ENCODE measurements at places on chromosomes 1 and 21. TPM values are rescaled to one million over a fixed set of nuclear protein-coding genes. Genes with fewer than 3 reads are reported as not detected.

The GJA9 gene
- 0.41 TPM for polyA plus RNA-seq

The E2F2 gene
- polyA plus RNA-seq = 4.2 TPM

The NECTIN4 gene
- 7.9 TPM for polyA plus RNA-seq

The CATSPER4 gene
- not detected for polyA plus RNA-seq

The LCE6A gene
- polyA plus RNA-seq = not detected

- no peak for DNase-seq
These were observed 62.8 kb downstream of the TOR3A start for GRCh38 chr1:179144626-179145025.

GRCh38 chr1:237740846-237741245 lies 149.9 kb downstream of the ZP4 start:
- DNase-seq = no peak

- no peak for DNase-seq
These were observed 35.6 kb downstream of the COL6A1 start for GRCh38 chr21:46017148-46017547.

DNA sequence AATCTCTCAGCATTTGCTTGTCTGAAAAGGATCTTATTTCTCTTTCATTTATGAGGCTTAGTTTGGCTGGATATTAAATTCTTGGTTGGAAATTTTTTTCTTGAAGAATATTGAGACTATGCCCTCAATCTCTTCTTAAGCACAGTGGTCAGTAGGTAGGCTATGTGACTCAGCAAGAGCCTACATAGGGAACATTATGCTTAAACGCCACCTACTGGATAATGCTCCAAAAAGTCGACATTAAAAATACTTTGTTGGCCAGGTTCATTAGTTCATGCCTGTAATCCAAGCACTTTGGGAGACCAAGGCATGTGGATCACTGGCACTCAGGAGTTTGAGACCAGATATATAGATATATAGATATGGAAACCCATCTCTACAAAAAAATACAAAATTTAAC lies 678.0 kb upstream of the USP24 start:
- no peak for DNase-seq

DNA sequence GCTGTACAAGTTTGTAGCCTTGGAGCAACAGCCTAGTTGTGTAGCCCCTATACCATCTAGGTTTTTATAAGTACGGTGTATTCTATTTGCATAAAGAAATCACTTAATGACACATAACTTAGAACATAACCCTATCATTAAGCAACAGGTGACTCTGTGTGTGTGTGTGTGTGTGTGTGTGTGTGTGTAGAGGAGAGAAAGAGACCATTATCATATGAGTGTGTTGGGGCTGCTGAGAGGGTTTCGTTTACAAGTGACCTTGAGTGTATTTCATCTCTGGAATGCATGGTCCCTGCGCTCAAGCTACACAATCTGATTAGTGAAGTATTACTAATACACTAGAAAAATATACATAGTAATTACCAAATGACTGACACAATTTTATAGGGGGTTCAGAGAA lies 115.1 kb downstream of the RABGAP1L start:
- DNase-seq = no peak

DNA sequence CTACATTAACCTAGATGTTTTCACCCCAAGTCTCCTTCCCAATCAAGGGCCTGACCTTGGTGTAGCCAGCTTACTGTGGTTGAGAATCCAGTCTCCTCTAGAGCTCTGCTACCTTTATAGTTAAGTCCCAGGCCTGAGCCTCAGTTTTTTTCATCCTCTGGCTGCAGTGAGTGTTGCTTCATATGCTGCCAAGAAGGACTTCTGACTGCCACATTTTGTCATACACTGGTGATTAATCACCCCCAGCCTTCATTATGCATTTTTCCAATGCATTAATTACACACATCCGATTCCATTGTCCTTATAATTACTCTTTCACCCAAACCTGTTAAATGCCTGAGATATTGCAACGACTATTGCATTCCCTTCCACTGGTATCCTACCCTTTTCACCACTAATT lies 66.3 kb upstream of the FGGY start:
- DNase-seq = no peak

DNA sequence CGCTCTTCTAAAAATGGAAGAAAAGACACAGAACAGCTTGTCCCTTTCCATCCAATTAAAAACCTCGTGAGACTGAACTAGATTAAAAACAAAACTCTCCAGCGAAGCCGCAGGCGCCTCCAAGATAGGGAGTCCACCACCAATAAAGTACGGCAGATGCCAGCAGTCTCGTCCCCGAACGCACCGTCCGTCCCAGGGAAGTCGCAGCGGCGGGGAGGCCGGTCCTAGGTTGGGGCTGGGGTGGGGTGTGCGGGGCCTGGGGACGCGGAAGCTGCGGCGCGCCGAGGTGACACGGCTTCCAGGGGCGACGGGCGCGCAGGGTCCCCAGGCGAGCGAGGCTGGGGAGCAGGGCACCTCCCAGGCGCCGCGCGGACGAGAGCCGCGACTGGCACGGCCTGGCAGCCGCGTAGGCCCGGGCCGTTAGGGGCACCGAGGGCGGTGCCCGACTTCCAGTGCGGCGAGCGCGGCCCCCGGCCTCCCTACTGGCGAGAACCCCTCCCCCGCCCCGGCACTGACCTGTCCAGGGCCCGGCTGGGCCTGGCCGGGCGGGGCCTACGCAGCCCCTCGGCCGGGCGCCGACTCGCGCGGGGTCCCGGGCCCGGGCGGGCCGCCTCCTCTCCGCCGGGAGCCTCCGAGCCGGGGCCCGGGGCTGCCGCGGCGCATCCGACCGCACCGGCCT lies 28.3 kb upstream of the A3GALT2 start:
- peak; percentile 59 for DNase-seq

- DNase-seq = no peak
These were observed 388.5 kb upstream of the B3GALT2 start for GRCh38 chr1:193574913-193575312.

DNA sequence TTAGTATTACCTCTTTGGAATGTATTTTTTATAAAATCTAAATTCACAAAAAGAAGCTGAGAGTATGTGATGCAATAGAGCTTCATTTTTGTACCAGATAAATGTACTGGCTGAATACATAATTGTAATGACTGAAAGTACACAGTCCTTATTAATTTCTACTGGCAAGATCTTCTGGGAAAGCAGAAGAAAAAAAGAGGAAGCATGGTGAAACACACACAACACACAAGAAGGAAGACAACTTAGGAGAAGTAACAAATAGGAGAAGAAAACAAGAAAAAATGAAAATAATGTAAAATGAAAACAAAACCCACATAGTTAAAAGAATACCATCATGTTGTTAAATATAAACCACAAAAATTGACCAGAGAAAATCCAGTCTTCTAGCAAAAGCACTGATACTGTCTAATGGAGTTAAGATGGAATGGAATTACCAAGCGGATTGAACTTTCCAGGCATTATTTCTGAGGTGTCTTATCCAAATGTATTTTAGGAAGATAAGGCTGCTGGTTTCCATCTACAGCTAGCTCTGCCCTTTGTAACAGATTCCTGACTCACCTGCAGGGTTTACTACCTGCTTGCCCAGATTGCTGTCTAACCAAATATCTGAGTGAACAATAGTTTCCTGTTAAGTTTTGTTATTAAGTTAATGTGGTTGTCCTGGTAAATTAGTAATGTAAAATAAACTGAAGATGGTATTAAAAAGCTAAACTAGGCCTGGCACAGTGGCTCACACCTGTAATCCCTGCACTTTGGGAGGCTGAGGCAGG lies 4.5 kb upstream of the COP1 start:
- no peak for DNase-seq

DNA sequence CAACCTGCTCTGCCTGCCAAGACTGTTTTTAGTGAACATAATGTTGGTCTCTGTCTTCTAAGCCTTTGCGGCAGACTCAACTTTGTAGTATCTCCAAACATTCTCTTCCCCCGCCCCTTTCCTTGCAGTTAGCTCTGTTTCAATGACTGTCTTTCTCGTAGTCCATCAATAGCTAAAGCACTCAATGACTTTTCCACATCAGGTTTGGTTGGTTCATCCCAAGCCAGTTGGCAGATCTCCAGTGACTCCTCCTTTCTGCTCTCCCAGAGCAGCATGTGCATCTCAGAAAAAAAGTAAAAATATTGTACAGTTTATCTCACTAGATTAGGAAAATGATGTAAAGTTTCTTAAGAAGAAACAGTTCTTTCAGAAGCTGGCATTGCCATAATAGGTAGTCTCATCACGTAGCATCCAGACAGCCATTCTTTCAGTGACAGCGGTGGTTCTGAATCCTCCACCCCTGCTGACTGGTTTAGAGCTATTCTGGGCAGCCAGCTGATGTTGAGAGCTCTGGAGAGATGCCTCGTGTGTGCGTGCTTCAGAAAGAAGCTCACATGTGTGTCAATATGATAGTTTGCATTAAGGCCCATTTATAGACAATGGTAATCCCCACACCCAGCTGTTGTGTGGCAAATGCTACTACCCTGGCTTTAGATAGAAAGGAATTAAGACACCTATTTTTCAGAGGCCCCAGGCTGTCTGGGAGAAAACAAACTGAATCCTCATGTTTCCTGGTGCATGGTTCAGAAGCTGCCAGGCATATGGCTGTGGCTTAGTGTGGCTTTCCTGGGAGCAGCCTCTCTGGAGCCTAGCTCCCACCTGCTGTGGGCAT lies 53.2 kb downstream of the CNN3 start:
- no peak for DNase-seq

GRCh38 chr21:42403611-42404231 lies at the start of gene UBASH3A:
TSS of gene UBASH3A (plus strand) at chr21:42403902. CDS start at chr21:42403946, 44 bp downstream.
- DNase-seq = no peak

Data from left lung (tissue), 14 donors.